ENCODE measurements at places on chromosomes 2 and 18.

DNA sequence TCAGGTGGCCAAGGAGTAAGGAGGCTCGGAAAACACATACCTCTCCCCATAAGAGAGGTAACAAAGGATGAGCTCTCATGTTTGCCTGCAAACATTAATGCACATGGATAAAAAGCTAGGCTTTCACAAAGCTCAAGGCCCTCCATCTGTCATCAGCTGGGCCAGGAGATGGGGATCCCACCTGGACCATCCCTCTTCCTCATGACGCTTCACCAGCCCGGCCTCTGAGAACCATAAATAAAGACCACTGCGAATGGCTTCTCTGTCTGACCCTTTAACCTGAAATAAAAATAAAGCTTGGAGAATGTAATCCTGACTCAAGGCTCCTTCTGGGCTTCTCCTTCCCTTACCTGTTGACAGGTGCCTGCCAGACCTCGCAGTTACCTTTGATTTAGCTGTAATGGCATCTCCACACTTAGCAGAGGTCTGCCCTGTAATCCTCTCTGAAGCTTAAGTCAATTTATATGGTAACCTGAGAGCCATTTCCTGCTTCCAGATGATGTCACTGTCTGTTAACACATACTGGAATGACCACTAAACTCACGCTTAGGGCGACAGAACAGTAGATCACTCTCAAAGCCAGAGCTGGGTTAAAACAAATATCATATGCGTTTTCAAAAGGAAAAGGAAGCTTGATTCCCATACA, 29.3 kb upstream of the FOXI3 start:
- no peak for DNase-seq

- DNase-seq: no peak
Measured at GRCh38 chr18:68742206-68742605, 27.3 kb upstream of the TMX3 start.

DNA sequence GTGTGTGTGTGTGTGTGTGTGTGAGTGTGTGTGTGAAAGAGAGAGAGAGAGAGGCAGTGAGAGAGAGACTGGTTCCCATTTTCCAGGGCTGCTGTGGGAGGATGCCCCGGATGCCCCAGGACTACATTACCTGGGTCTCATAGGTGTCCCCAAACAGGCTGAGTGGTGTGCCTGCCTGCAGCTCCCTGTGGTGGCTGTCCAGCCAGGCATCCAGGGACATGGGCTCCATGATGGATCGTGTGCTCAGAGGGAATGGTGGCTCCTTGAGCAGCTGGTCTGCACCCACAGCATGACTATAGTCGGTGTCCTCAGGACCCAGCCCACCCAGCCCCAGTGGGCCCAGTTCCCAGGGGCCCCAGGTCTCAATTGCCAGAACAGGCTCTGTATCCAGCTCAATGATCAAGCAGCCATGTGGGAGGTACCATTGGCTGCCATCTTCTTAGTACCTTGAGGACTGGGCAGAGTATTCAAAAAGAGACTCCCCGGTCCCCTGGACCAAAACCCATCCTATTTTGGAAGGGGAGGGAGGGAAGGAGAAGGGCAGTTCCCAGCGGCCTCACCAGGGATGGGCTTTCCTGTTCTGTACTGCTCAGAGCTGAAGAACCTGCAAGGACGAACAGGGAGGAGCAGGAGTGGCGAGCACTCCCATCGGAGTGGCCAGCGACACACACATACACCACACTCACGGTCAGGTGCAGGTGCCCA, 5.8 kb upstream of the OXER1 start:
- DNase-seq: no peak

GRCh38 chr2:17813742-17814473, 2.4 kb upstream of the MSGN1 start:
- no peak for DNase-seq

GRCh38 chr2:61962095-61962984, 56.9 kb downstream of the COMMD1 start:
- DNase-seq: no peak

DNA sequence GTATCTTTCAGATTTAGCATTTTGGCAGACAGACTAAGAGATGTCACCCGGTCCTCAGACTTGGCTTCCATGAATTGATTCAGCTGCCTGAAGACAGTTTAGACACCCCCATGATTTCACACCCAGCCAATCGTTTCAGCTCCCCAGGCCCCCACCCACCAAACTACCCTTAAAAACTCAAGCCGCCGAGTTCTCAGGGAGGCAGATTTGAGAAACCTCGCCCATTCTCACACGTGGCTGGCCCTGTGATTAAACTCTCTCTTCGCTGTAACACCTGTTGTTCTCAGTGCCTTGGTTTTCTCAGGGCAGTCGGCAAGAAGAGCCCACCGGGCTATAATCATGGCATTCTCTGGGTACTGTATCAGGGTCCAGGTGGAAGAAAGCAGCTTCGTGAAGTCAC, 35.2 kb downstream of the UXS1 start:
- DNase-seq: no peak

DNA sequence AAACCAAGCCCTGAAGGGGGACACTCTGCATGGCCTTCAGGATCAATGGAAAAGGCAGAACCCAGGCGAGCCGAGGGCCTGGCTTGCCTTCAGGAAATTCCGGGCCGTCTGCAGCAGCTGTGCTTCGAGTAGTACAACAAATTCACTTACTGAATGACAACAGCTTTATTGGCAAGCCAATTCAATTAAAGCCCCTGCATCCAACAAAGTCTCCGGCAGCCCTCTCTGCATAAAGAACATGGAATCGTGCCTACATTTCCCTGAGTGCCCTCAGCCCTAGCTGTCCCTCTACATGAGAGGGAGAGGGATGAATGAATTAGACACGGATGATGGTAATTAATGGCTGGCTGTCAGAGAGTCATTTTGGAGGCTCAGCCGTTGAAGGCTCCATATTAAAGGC, 189.0 kb downstream of the BCL11A start:
- no peak for DNase-seq

- peak; percentile 71 for DNase-seq
Measured at GRCh38 chr18:63317982-63318888, 1.3 kb downstream of the BCL2 start.

GRCh38 chr18:52715991-52716390, 376.0 kb downstream of the DCC start:
- no peak for DNase-seq

- no peak for DNase-seq
Measured at GRCh38 chr2:182715121-182715891, 751 bp upstream of the DNAJC10 start.

DNA sequence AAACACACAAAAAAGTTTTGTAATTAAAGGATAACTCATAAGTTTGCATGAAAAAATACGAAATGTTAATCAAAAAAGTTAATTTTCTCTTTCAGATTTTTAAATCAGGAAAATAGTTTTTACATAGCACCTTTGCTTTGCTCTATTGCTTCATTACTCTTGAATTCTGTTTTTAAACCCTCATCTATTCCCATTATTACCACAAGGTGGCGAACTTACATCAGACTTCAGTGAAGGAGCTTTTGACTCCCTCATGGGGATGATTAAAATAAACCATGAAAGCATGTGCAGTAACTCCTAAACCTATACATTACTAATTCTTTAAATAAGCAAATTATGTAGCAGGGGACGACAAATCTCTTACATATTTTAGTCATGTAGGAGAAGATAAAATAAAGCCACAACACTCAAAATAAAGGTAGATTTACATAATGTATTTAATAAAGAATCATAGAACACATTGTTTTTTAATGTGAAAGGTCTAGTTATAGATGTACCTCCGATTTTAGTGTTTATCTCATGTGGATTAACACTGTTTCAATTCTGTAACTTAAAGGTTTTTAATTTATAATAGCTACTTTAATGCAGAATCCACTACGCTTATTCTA, 105.2 kb downstream of the NETO1 start:
- DNase-seq: no peak

- no peak for DNase-seq
Measured at GRCh38 chr18:24917767-24918166, 434.2 kb downstream of the ZNF521 start.

- DNase-seq: peak; percentile 24
Measured at GRCh38 chr2:161238560-161239325, 69.5 kb upstream of the PSMD14 start.

Data from stimulated activated CD4-positive, alpha-beta T cell treated with anti-CD3 and anti-CD28 coated beads, Interleukin-15, amount 100 ng/mL, for 1 hour (primary cell).